ENCODE measurements at places on chromosomes 11 and 22.

GRCh38 chr11:78643676-78644056 is 69.0 kb upstream of the NARS2 start:
- DNase-seq, result no peak

DNA sequence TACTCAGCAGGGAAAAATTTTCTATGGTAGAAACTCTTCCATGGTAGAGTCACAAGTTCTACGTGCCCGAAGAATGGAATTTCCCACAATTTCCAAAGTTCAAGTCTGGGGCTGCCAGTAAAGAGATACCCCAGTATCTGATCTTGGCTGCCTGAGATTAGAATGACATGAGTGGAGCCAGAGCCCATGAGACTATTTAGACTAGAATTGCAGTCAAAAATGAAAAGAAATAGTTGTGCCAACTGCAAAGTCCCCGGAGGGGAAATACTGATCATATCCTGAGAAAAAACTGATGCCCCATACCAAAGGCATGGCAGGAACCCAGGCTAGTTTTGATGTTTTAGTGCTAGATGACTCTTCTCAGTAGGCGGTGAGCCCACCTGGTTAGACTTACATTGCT is 11.2 kb downstream of the MAJIN start:
- DNase-seq, result peak; percentile 6

DNA sequence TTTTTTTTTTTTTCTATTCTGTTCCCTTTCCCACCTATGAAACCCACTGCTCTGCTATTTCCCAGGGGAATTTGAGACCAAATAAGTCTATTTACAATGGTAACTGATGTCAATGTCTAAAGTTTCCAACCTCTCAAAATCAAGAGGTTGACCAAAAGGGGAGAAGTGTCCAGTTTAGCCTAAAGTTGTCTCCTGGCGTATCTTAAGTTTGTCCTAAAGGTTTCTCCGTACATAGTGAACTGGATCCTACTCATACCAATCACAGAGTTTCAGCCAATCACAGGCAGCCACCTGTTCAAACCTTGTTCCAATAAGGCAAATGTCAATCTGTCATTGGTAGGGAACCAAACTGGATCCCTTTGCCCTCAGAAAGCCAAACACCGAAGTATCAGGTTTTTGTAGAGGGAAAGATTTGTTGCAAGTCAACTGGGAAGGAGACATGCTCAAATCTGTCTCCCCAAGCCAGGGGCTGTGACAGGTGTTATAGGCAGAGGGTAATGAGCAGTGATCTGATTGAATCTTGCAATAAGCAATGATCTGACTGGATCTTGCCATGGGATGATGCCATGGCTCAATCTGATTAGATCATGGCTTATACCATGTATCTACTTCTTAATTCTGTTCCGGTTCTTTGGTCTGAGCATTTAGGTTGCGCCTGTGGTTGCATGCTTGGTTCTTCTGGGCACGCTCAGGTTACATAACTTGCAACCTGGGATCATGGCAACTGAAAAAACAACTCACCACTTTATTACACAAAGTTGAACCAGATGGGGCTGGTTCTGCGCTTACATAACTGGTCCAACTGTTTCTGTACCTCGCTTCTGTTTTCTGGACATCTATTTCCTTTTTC is 1.1 kb upstream of the VPS37C start:
- peak; percentile 45 for DNase-seq

GRCh38 chr11:14189874-14190273 is 169.1 kb downstream of the RRAS2 start:
- DNase-seq, result no peak

- peak; percentile 64 for DNase-seq
Measured at GRCh38 chr11:100574894-100575769, 112.0 kb upstream of the ARHGAP42 start.

GRCh38 chr11:34302046-34302921 is 55.5 kb downstream of the ABTB2 start:
- DNase-seq, result peak; percentile 100

- peak; percentile 76 for DNase-seq
Measured at GRCh38 chr22:50627642-50628542, at the start of gene ARSA. Gene ARSA (minus strand): TSS chr22:50628152. CDS start chr22:50627779, 373 bp downstream.

DNA sequence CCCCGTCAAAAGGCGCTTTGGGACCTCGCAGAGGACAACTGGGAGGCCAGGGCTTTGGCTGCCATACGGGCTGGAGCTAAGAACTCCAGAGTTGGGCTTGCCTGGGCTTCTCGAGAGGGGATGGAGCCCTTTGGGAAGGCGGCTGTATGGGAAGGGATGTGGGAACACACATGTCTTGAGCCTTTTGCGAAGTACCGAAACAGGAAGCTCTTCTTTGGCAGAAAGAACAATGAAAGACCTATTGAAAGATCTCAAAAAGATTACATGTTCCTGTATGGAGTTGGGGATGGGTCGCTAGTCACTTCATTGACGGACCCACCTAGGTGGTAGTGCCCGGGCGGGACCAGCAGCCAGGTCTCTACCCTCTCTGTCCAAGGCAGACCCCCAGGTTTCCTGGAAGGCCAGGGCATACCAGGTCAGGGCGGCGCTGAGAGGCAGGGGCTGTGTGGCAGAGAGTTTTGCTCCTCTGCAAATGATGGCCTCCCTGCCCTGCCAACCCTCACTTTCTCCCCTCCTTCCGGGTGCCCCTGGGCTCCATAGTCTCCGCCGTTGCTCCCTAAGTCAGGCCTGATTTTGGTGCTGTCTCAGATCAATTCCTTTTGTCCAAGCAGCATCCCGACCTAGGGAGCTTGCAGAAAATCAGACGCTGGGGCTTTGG is 1.0 kb downstream of the ST14 start:
- DNase-seq, result no peak

- peak; percentile 2 for DNase-seq
Measured at GRCh38 chr22:48644108-48644507, 1183.6 kb downstream of the BRD1 start.

DNA sequence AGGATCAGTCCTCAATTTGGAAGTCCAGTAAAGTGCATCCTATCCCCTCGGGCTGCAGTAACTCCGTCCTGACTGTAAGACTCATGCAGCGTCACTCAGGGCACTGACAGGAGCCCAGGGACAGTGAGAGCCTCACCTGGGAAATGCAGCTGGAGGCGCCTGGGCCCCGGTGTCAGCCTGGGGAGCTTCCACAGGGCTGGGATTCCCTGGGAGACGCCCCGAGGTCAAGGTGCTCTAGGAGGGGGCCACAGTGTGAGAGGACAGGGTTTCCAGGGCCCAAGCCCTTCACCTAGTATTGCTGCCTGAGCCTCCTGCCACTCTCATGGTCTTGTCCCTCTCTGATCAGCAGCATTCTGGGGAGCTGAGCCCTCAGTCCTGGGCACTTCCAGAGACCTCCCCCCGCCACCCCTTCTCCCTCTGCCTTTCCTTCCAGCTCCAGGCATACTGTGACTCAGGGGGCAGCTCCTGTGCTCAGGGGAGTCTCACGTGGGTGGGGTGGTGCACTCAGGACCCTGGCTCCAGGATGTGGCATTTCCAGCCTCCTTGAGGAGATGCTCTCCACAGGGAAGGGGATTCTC is 99.1 kb upstream of the IGLL5 start:
- no peak for DNase-seq

DNA sequence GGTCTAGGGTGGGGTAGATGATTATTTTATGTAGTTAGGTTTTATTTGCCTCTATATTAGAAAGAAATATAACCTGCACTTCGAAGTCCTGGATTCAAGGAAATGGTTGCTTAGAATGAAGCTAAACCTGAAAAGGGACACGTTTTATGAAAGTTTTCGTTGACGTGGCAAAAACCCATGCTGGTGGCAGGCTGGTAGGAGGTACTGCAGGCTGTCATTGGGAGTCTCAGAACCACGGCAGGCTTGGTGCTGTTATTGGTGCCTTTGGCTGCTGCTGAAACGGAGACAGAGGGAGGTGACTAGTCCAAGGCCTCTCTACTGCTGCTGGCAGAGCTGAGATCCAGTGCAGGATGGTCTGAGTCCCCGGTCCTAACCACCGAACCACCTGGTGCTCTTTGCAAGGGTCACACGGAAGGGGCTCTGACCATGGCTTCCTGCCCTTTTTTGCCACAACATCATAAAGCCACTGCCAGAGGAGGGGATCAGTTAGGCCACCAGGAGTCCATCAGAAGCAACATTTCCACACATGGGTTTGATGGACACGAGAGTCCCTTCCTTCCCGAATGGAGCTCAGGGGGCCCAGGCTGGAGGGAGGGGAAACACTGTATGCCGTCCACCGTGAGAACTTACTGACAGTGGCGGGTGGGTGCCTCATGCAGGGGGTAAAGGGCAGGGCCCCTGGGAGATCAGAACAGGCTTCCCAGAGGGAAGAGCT is 13.4 kb downstream of the CSF2RB start:
- DNase-seq, result no peak

- no peak for DNase-seq
Measured at GRCh38 chr11:126956635-126957034, 43.9 kb downstream of the KIRREL3 start.

DNA sequence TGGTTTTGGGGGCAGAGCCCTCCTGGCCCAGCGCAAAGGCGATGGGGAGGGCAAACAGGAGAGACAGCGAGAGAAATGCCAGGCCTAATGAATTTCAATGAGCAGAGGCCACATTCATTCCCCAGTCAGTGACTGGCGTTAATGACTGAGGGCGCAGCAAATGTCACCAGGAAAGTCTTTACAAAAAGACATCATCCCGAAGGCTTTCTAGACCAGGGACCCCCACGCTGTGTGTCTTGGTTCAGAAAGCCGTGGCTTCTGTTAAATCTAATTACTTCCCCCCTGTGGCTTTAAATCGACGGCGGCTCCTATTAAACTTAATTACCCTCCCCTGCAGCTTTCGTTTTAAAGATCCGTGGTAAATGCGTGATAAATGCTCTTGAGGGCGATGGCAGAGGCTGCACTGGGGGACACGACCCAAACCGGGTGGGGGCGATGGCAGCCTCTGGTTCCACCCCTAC is 1.6 kb upstream of the FGF19 start:
- no peak for DNase-seq

DNA sequence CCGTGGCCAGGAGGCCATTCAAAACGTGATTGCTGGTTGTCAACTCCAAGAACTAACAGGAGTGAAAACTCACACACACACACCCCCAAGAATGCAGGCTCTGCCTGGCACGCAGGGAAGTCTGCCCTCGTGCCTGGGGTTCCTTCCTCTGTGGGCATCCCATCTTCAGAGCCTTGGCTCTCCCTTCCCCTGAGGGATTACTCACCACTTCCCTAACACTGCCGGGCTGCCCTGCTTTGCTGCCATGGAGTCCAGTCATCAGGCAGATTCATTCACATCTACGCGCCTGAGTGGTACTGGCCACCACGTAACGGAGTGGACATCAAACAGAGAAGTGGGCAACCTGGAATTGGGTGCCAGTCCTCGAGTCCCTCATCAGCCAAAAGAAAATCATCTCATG is 120.7 kb upstream of the TMEM45B start:
- DNase-seq, result peak; percentile 75

DNA sequence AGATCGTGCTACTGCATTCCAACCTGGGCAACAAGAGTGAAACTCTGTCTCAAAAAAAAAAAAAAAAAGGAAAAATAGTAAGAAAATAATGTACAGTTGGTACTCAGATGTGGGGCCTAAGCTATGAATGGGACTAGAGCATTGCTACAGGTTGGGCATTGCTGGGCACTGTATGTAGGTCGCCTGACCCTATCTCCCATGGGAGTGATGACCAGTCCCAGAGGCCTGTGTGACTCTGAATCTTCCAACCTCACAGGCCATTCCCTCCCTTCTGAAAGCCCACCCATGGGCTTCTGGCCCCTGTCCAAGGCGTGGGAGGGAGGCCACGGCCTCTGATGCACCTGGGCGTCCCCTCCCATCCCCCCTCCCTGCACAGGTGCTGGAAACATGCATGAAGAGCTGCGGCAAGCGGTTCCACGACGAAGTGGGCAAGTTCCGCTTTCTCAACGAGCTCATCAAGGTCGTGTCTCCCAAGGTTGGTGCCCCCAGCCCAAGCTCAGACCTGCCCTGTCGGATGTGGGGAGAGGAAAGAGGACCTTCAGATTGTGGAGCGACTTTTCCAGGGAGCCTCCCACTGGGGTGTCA is 9.5 kb downstream of the GGA1 start:
- no peak for DNase-seq

GRCh38 chr22:32905400-32905799 is 103.9 kb downstream of the TIMP3 start:
- DNase-seq, result peak; percentile 23

- DNase-seq, result no peak
Measured at GRCh38 chr11:2732940-2733628, 33.3 kb upstream of the KCNQ1OT1 start.

- DNase-seq, result peak; percentile 10
Measured at GRCh38 chr11:134393638-134394037, 18.4 kb downstream of the B3GAT1 start.

- DNase-seq, result peak; percentile 26
Measured at GRCh38 chr11:36657610-36658267, 59.7 kb upstream of the RAG2 start.

DNA sequence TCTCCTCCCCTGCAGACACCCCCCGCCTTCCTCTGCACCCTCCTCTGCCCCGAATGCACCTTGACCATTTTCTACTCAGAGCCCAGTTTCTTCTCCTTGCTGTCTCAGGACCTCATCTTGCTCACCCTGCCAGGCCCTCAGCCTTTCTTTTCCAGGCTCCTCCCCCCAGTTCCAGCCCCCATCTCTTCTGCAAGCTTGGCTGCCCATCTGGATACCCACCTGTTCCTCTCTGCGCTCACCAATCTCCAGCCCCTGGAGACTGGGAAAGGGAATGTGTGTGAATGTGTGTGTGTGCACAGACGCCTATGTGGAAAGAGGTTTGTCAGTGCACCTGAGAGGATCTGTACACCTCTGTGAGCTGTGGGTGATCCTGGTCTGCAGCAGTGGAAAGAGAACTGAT is 36.4 kb downstream of the SLC22A12 start:
- no peak for DNase-seq

GRCh38 chr11:7530013-7530640 is 16.3 kb downstream of the PPFIBP2 start:
- no peak for DNase-seq

- no peak for DNase-seq
Measured at GRCh38 chr11:72552399-72552910, 118.1 kb upstream of the CLPB start.

DNA sequence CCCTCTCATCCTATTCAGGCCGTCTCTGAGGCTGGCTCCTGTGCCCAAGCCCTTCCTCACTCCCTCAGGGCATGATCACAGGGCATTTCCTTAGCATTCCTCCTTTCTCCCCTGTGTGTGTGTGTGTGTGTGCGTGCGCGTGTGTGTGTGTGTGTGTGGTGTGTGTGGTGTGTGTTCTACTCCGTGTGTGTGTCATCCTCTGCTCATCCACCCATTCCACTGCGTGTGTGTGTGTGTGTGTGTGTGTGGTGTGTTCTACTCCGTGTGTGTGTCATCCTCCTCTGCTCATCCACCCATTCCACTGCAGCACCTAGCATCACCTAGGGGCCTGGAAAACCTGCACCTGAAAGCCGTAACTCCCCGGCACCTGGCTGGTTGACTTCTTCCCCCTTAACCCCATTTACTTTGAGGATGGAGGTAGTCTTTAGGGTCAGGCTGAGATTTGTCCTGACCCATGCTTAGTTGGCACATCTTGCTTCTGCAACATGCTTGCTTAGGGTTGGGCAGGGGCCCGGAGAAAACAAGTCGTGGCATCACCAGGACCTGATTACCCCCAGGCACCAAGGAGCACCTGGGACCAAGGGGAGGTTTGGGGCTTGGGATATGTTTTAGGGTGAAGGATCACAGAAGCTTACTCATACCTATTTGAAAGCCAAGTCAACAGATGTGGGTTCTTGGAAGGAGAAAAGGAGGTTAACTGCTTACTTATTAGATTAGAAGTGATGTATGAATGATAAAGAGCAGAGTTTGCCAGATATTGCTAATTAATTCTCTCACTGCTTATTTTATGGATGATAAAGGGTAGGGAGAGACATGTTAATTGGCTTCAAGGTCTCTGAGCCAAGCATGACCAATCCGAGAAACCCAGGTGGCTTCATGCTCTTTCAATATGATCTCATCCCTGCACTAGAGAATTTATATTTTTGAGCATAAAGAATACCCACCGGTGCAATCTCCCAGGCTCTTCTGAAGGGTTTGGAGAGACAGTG is 18.9 kb downstream of the TIMP3 start:
- no peak for DNase-seq
